ENCODE measurements at places on chromosomes 6 and 20. TPM values are rescaled to one million over a fixed set of nuclear protein-coding genes. Genes with fewer than 3 reads are reported as not detected.

Gene CTSA
- total RNA-seq = 37.2 TPM

Gene PDRG1
- 6.9 TPM for total RNA-seq

Gene CD93
- total RNA-seq = 429 TPM

Gene RBM24
- total RNA-seq = 1.2 TPM

Gene LY6G6D
- total RNA-seq = not detected

Gene PAX1
- not detected for total RNA-seq

Gene RRP36
- 59.3 TPM for total RNA-seq

Gene ARFRP1
- total RNA-seq = 33.4 TPM

Gene FOXF2
- total RNA-seq = not detected
